ENCODE measurements at places on chromosomes 4 and X.

DNA sequence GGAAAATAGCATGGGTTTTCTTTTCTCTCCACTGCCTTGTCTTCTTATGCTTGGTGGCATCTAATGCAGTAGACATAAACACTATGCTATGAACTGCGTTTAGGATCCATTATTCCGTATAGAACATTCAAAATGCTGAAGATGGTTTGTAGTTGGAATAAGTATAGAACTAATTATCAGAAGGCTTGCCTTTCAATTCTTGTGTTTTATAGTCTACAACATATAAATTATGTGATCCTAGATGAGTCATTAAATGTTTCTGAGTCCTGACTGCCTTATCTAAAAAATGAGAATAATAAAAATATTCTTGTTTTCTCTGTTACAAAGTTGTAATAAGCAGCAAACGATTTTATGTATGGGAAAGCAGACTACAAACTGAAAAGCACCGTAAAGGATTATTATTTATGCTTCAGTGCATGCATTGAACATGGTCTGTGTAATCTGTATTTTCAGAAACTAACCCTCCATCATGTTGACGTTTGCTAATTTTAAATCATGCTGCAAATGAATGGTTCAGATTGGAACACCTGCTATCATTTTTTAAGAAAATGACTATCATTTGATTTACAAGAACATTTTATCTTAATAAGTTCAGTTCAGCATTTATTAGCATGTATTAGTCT is 335.9 kb upstream of the AADAT start:
- DNase-seq, result no peak

DNA sequence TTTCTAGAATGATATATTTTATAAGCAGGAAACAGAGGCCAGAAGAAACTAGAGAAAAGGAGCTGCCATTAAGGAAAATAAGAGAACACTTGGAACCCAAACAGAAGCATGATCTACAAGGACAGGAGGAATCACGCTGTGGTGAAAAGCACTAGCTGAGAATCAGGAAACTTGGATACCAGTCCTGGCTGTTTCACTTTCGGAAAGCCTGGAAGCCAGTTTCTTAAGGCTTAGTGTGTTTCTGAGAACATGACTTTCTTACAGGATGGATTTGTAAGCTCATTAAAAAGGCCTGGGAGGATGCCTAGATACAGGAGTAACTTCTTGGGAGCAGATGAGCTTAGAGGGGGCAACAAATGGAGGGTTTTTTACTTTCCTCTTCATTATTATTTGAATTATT is 36.9 kb downstream of the TLL1 start:
- no peak for DNase-seq

DNA sequence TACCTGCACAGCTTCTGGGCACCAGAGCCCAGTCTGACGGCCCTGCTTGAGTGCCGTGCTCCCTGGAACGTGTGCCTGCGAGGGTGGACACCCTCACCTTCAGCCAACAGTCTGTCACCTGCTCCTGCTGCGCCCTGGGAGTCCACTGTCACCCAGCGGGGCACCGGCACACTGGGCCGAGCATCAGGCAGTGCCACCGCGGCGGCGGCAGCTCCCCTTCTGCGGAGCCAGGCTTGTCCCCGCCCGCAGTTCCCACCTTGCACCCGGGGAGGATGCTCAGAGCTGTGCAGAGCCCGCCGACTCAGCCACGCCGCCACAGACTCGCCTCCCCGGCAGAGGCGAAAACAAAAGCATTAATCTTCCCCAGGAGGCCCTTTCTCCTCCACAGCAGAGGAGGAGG is 86.8 kb downstream of the ABLIM2 start:
- no peak for DNase-seq

DNA sequence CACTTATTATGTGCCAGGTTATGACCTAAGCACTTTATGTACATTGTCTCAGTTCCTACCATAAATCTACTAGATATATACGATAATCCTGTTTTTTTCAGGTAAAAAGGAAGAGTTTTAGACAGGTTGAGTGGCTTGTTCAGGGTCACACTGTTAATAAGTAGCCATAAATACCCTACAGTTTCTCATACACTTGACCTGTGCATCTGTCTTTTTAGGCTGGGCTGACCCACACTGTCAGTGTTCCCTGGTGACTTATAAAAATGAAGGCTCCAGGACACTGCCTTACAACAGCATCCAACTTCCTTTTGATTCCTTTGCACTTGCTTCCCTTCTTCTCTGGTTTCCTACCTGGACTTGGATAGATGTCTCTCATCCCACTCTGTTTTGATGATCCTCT is 78.2 kb upstream of the PAQR3 start:
- DNase-seq, result no peak

DNA sequence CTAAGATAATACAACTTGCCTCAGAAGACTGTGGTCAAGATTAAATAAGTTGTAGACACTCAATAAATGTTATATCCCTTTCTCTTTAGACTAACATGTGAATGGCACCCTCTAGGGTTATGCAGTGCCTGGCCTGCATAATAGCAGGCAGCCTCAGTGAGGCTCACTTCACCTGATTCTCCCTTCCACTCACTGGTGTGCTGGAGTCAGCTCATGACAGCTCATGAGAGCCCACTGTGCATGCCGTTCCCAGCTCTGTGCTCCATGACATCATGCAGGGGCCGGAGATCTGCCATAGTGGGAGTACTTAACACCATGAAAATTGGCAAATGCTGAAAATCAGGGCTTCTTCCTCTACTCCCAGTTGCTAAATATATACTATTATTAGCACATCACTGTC is 64.5 kb downstream of the TEC start:
- DNase-seq, result no peak

- DNase-seq, result no peak
Measured at GRCh38 chr4:88730811-88731210, 33.2 kb upstream of the NAP1L5 start.

GRCh38 chrX:110703641-110704040 is 92.0 kb downstream of the CHRDL1 start:
- no peak for DNase-seq

DNA sequence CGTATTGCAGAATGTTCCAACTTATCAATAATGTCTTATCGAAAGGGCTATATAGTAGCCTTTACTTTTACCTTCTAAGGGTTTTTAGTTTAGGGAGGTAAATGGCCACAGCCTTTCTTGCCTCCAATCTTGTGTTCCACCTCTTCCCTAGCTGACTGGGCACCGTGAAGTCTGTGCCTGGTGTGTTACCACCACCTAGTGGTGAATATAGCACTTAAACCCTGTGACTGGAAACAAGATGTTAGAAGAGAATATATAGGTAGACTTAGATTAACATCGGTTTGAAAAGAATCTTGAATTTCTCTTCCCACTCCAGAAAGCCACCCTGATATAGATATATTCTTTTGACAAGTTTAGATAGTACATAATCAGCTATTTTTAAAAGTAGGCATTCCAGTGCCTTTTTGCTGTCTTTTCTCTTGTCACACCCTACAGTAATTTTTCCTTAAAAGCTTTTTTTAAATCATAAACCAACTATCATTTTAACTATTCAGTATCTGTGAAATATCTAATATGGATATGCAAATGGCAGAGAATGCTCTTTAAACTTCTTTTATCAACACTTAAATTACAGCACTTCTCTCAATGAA is 27.8 kb upstream of the ADH7 start:
- peak; percentile 11 for DNase-seq

DNA sequence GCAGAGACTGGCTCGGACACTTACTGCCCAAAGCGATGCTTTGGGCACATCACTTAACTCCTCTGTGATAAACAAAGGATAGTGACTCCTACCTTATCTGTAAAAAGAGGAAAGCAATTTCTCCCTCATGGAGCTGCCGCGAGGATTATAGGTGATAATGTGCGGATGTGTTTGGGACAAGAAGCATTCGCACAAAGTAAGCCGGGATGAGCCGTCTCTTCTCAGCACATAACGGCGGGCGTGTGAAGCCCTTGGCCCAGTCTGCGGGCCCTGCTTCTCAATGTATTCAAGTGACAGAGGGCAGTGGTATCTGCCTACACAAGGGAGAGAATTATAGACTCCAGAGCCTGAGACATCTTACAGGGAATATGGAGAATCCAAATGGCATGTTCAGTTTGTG is 550.3 kb upstream of the CPEB2 start:
- DNase-seq, result no peak

Data from urinary bladder (tissue), 4 donors.